ENCODE measurements at places on chromosomes 5 and 9. TPM values are rescaled to one million over a fixed set of nuclear protein-coding genes. Genes with fewer than 3 reads are reported as not detected.

- DNase-seq, result no peak
These were observed 12.0 kb upstream of the KIF4B start for GRCh38 chr5:155001523-155001922.

GRCh38 chr9:83429229-83429628, 109.0 kb downstream of the FRMD3 start:
- no peak for DNase-seq

DNA sequence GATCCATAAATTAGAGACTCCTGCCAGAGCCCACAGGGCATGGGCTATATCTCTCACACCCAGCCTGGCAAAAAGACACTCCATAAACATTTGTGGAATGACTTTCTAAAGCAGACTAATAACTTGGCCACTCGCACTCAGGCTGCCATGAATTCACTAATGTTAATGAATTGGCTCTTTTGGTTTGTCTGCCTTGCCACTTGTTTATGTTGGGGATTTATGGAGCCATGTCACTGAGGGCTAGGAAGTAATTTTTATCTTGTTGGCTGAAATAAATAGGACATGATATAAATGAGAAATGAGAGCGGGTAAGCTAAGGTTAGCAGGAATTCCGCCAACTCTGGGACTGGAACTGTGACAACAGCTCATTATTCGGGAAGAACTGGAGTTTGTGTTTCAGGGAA, 55.2 kb downstream of the DROSHA start:
- DNase-seq, result no peak

DNA sequence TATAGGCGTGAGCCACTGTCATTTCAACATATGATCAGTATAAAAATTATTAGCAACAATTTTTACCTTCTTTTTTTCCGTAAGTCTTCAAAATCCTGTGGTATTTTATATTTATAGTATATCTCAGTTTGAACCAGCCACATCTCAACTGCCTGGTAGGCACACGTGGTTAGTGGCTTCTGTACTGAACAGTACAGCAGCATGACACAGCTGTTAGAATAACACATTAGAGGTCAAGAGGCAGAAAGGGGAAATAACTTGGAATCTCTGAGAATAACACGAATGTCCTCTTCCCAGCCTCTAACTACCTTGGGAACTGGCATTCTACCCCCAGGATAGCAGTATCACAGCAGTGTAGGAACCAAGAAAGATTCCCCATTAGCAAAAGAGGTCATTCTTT, 108.5 kb upstream of the IQGAP2 start:
- no peak for DNase-seq

- DNase-seq, result no peak
These were observed 218.6 kb upstream of the ANKRD55 start for GRCh38 chr5:56451742-56452141.

DNA sequence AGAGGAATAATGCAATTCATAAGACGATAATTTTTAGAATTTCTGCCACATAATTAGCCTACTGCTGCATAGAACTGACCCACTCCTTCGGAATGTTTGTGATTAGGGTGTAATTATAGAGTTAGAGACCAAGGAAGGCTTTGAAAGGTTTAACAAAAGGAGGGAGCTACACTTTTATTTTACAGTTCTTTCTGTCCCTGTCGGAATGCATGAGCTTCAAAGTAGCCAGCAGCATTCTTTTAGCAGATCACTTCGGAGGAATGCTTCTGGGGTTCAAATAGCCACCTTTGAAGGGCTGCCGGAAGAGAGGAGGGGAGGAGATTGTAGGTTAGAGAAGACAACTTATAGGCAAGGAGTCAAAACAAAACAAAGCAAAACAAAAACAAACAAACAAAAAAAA, 168.1 kb downstream of the GRIA1 start:
- DNase-seq, result no peak

DNA sequence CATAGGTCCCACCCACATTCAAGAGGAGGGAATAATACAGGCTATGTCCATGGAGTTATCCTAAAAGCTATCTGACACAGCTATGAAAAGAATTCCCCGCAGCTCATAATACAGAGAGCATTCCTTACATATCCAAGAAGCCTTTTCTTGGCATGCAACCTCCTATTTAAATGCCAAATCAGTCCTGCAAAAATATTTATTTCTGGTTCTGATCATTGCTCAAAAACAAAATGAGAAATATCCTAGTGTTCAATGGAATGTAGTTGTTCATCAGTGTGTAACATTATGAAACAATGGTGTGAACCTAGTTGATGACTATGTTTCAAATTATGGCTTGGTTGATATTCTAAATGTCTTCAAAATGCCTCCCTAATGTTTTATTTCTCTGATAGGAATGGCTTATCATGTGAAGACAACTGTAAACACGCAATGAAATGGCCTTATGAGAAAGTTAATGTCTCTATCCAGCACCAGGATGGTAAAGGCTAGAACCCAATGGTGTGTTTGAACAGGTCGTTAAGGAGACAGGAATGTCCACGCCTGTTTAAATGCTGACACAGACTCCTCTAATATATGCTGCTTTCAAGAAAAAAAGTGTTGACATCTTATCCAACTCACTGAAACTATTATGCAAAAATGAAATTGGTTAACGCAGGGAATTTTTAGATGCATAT, 126.7 kb upstream of the CDH6 start:
- peak; percentile 27 for DNase-seq

GRCh38 chr9:137077010-137077747, at the start of gene UAP1L1:
Gene UAP1L1, plus strand, starts transcription at chr9:137077517. Its CDS starts 16 bp downstream, at chr9:137077533.
- no peak for DNase-seq

- no peak for DNase-seq
These were observed 77.1 kb downstream of the BAAT start for GRCh38 chr9:101307524-101308213.

- DNase-seq, result no peak
These were observed 111.9 kb downstream of the NTRK2 start for GRCh38 chr9:84781458-84781857.

DNA sequence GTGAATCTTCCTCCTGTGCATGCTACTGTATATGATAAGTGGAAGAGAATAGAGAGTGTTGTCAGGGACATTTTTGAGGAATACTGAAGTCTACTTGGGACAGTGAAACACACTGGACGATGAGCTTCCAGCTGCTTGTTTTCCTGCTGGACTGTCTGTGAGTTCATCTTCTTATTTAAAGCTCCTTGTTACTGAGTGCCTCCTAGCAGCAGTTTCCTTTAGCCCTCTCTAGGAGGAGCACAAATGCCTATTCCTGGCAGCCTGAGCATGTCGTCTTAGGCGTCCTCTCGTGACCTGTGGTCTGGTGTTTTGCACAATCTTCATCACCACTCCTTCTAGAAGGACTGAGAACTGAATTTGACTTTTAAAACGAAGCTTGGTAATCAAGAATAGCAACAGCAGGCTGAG, 43.8 kb downstream of the ANKRD33B start:
- DNase-seq, result no peak

GRCh38 chr9:95938724-95939123, 63.2 kb downstream of the ERCC6L2 start:
- DNase-seq, result no peak

DNA sequence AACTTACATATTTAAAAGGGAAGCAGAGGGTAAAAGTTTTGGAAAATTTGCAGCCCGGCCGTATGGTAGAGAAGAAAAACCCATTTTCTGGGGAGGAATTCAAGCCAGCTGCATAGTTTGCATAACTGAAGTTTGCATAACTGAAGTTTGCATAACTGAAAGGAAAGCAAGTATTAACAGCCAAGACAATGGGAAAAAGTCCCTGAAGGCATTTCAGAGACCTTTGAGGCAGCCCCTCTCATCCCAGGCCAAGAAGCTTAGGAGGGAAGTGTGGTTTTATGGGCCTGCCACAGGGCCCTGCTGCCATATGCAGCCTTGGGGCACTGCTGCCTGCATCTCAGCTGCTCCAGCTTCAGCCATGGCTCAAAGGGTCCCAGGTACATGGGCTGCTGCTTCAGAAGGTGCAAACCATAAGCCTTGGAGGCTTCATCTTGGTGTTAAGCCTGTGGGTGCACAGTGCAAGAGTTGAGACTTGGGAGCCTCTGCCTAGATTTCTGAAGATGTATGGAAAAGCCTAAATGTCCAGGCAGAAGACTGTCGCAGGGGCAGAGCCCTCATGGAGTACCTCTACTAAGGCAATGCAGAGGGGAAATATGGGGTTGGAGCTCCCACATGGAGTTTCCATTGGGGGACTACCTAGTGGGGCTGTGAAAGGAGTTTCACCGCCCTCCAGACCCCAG, 36.9 kb upstream of the CXCL14 start:
- DNase-seq, result no peak

- no peak for DNase-seq
These were observed 8.5 kb upstream of the GPR150 start for GRCh38 chr5:95611396-95611795.

GRCh38 chr5:146761811-146762210, 116.7 kb downstream of the PPP2R2B start:
- no peak for DNase-seq

DNA sequence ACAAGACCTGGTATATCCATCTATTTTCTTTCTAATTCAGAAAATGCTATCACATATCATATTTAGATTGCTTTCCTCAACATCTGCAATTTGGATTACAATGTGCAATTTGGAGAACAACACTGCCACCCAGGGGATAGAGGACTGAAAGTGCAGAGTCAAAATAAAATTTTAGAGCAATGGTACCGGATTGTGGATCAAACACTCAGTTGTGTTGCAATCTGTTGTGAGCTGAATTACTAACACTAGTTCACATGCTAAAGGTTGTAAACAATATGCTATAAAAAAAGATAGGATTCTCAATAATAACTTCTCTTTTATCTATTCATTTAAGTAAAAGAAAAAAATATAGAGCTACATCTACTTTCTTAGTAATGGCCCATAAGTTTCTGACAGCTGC, 11.9 kb upstream of the SRFBP1 start:
- DNase-seq, result no peak

DNA sequence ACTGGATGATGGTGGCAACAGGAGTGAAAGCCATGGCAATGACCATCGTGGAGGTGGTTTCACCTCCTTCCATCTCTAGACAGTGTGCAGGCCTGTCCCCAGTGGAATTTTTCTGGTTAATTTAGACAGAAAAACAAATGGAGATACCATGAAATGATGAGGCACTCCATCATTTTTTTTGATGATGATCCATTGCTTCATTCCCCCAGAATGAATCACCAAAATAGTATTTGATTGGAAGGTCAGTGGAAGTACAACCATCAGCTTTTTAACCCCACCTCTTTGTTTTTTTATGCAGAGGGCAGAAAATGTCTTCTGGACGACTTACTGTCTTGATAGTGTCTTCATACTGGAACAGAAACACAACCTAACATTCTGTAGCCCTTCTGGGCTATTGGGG, 42.6 kb upstream of the ADRA1B start:
- DNase-seq, result no peak

Gene CNOT6
- 10.6 TPM for total RNA-seq

Gene CDKN2AIPNL
- 28.5 TPM for total RNA-seq

Gene CRB2
- total RNA-seq, result 0.14 TPM

Gene SOX30
- 0.23 TPM for total RNA-seq

Gene ENTPD2
- total RNA-seq, result not detected

Data from epithelial cell of proximal tubule (primary cell).